ENCODE measurements at places on chromosomes 3 and 15. TPM values are rescaled to one million over a fixed set of nuclear protein-coding genes. Genes with fewer than 3 reads are reported as not detected.

TMEM115 gene
- total RNA-seq = 45.8 TPM

EOMES gene
- total RNA-seq = 2.1 TPM

STX19 gene
- total RNA-seq = not detected

BOC gene
- 7.0 TPM for total RNA-seq

TTLL13 gene
- total RNA-seq = 0.48 TPM

ZCWPW2 gene
- 0.06 TPM for total RNA-seq

ADGRG7 gene
- total RNA-seq = not detected

POU1F1 gene
- total RNA-seq = not detected

AADACL2 gene
- not detected for total RNA-seq
